Activated CD8-positive, alpha-beta memory T cell treated with anti-CD3 and anti-CD28 coated beads, Interleukin-2, amount 10 ng/mL, durations not matched to agents 7 days and 5 days (primary cell): ENCODE measurements at places on chromosomes 2 and 18. TPM values are rescaled to one million over a fixed set of nuclear protein-coding genes. Genes with fewer than 3 reads are reported as not detected.

The UGT1A10 gene
- not detected for total RNA-seq

GRCh38 chr2:152638590-152638989 lies 78.7 kb downstream of the PRPF40A start:
- DNase-seq, result no peak

DNA sequence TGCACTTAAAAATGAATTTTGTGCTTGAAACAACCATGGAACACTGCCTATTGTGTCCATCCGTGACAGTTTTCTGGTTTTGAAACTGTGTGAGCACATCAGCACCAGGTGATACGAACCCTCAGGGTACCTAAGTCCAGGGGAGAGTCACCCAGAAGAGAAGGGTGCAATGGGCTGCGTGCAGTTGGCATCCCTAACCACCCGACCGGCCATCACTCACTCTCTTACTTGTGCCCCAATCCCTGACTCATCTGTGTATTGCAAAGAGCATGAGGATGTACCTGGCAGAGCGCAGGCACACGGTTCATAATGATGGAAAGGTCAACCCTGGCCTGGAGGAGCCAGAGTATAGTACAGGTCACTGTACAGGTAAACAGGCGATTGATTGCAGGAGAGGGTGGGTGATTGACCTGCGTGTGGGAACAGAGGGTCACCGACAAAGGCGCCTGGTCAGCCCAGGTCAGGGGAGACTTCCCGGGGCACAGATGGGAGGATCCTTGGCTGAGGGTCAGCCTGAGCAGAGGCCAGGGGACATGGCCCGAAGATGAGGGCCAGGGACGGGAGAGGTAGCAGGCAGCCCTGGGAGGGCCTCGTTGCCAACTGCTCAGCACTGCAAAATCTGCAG lies 160.3 kb downstream of the SEPTIN10 start:
- DNase-seq, result no peak

GRCh38 chr2:241612156-241613016 lies 24.6 kb downstream of the THAP4 start:
- DNase-seq, result no peak

The SALL3 gene
- total RNA-seq, result not detected

The RGPD4 gene
- 0.54 TPM for total RNA-seq

The RALB gene
- total RNA-seq, result 36.7 TPM

GRCh38 chr2:230447455-230448451 lies 31.8 kb downstream of the SP100 start:
- no peak for DNase-seq
